ENCODE measurements at places on chromosomes 3 and 15. TPM values are rescaled to one million over a fixed set of nuclear protein-coding genes. Genes with fewer than 3 reads are reported as not detected.

The RFX7 gene
- 7.5 TPM for total RNA-seq

The TICRR gene
- total RNA-seq, result 0.89 TPM

The HTR3E gene
- total RNA-seq, result not detected

The WNT5A gene
- total RNA-seq, result 58.7 TPM

The MUC20 gene
- total RNA-seq, result 0.38 TPM

The ADGRG7 gene
- not detected for total RNA-seq

The SSUH2 gene
- total RNA-seq, result 0.63 TPM

The GOLGA8J gene
- not detected for total RNA-seq

The ATP13A5 gene
- total RNA-seq, result not detected

The GHSR gene
- not detected for total RNA-seq

The ATP6V1A gene
- 33.6 TPM for total RNA-seq

The C3orf20 gene
- not detected for total RNA-seq

The ZNF662 gene
- 1.8 TPM for total RNA-seq

The CPN2 gene
- total RNA-seq, result not detected

The MED12L gene
- 0.49 TPM for total RNA-seq

The ACTRT3 gene
- 2.6 TPM for total RNA-seq

The POTEB gene
- total RNA-seq, result not detected

The PDZRN3 gene
- total RNA-seq, result 1.0 TPM

The PTPRG gene
- total RNA-seq, result 44.9 TPM

The GALNT15 gene
- total RNA-seq, result 0.33 TPM

The PLCB2 gene
- 0.81 TPM for total RNA-seq
